ENCODE measurements at places on chromosomes 16 and 17.

- DNase-seq = no peak
Measured at GRCh38 chr17:28878981-28879380, 18.6 kb downstream of the FLOT2 start.

DNA sequence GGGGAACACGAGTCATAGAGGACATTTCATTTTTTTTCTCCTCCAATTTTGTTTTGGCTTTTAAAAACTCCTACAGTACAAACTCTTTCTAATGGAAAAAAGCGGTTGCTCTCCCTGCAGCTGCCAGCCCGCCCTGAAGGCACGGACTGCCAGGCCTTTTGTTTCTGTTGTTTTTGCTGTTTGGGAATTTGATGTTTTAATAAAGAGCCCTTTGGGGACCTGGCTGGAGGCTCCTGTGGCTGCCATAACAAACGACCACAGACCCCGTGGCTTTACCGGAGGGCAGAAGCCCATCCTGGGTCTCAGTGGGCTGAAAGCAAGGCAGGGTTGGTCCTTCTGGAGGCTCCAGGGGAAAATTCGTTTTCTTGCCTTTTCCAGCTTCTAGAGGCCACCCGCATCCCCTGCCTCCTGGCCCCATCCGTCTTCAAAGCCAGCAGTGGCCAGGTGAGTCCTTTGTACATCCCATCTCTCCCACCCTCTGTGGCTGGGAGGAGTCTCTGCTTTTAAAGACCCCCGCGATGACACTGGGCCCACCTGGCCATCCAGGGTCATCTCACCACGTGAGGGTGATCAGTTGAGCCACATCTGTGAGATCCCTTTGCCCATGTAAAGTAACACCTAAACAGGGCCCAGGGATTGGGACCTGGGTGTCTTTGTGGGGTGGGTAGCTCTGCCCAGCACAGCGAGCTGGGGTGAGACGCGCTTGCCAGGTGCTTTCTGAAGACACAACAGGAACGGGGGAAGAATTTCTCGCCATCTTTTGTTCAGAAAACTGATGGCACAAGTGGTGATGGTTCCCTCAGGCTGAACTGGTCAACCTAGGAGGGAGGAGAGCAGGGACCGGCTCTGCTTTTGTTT lies 113.9 kb downstream of the BANP start:
- DNase-seq = no peak

GRCh38 chr17:44283344-44284023 lies 15.5 kb upstream of the SLC4A1 start:
- no peak for DNase-seq

- DNase-seq = no peak
Measured at GRCh38 chr17:58382872-58383242, 30.9 kb upstream of the SUPT4H1 start.

DNA sequence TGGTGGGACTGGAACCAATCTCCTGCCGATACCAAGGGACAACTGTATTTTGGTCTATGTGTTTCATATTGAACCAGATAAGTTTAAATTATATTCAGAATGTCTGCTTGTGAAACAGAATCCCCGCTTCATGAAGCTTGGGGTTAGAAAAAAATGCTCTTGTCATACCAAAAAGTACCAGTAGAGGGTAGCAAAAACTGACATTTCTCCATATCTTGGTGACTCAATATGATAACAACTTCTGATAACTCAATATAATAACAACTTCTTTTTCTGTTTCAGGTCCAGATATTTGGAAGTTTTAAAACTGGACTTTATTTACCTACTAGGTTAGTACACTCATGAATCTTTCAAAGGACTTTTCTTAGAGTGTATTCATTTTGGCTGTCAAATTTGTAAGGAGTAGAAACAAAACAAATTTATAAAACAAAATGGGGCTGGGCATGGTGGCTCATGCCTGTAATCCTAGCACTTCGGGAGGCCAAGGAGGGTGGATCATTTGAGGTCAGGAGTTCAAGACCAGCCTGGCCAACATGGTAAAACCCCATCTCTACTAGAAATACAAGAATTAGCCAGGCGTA lies 52.3 kb upstream of the ADCY7 start:
- peak; percentile 73 for DNase-seq

DNA sequence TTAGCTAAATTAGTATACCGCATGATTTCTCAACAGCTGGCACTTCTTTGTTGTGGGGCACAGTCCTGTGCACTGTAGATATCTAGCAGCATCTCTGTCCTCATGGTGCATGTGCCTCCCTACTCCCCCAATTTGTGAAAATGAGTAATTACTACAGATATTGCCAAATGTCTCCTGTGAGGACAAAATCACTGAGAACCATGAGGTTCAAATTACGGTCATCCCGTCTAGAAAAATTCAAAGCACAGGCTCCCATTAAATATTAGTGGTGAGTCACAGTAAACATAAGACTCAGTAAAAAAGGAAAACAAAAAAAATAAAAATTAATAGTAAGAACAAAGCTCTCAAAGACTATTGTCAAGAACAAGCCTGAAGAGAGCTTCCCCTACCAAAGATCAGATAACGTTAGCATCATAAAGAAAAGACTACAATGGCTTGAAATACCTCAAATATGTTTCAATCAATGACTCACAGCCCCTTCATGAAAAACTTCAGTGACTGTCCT lies 57.8 kb downstream of the STH start:
- no peak for DNase-seq

DNA sequence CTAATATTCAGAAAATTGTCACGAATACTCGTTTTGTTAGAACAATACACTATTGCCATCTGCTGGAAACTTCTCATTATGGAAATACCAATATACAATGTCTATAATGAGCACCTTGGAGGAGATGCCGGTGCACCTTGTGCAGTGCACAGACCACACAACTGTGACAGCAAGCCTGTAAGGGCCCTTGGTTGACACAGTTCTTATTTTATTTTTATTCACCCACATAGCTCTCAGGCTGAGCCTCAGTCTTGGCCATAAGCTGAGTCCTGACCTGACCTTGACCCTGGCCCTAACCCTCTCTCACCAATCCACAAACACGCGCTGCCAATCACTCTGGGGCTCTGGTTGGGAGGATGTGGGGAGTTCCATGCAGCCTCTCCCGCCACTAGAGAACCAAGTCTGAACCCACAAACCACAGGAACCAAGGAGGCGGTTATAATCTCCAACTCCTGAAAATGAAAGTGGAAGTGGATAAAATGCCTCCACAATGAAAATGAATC lies 7.6 kb downstream of the AIPL1 start:
- peak; percentile 33 for DNase-seq

- DNase-seq = no peak
Measured at GRCh38 chr17:58353389-58353825, 1.4 kb upstream of the SUPT4H1 start.

DNA sequence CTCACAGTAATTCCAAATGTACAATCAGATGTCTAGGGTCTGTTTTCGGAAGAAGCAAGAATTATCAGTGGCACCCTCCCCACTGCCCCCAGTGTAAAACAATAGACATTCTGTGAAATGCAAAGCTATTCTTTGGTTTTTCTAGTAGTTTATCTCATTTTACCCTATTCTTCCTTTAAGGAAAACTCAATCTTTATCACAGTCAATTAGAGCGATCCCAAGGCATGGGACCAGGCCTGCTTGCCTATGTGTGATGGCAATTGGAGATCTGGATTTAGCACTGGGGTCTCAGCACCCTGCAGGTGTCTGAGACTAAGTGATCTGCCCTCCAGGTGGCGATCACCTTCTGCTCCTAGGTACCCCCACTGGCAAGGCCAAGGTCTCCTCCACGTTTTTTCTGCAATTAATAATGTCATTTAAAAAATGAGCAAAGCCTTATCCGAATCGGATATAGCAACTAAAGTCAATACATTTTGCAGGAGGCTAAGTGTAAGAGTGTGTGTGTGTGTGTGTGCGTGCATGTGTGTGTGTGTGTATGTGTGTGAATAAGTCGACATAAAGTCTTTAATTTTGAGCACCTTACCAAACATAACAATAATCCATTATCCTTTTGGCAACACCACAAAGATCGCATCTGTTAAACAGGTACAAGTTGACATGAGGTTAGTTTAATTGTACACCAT lies 59.7 kb downstream of the HLF start:
- peak; percentile 13 for DNase-seq

- no peak for DNase-seq
Measured at GRCh38 chr17:72858826-72859495, 233.5 kb downstream of the SLC39A11 start.

DNA sequence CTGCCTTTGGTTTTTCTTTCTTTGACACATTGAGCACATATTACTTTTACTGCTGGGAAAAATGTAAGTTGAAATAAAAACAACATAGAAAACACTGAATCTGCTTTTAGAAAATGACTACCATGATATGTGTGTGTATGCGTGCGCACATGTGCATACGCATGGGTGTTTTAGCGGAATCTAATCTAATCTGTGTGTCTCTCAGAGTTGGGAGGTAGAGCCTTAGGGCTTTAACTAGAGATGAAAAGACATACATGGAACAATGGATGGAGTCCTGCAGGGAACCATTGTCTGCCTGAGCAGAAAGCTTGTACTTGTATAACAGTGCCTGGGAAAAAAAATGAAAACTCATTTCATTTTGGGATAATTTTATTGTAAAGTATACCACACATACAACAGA lies 12.4 kb downstream of the SLFN5 start:
- no peak for DNase-seq

- no peak for DNase-seq
Measured at GRCh38 chr16:2042986-2043666, 4.5 kb downstream of the NTHL1 start.

- DNase-seq = no peak
Measured at GRCh38 chr17:56011406-56012131, 141.7 kb upstream of the ANKFN1 start.

DNA sequence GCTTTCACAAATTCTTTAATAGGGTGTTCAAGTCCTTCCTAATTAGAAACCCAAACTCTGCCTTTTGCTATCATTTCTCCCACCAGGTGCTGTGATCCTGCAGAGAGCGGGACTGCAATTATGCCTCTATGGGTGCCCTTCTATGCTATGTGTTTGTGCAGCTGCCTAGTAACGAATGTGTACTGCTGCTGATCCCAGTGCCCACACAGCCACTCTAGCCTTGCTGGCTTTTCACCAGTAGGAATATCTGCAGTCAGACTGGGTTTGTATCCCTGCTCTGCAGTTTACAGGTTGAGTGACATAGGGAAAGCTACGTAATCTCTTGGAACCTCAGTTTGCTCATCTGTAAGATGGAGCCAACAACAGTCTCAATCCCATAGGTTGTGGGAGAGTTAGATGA lies 179.6 kb upstream of the IRX3 start:
- DNase-seq = no peak

GRCh38 chr17:65900216-65900615 lies 291.7 kb downstream of the CEP112 start:
- no peak for DNase-seq

DNA sequence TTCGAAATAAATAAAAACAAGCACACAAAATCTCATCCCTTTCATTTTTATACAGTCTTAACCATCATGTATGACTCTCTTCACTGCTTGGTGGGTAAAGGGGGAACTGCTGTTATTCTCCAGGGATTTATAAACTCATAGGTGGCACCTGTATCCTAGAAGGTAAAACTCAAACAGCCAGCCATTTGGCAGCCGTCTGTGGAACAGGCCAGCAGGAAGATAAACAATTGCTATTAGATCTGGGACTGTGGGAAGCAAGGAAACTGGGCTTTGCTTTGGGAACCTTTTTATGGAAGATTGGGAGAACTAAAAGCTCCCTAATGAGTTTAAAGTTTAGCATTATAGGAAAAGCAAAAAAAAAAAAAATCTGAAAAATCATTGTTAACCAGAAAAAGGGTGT lies 126.0 kb downstream of the TANGO6 start:
- DNase-seq = no peak

GRCh38 chr17:38325221-38325851 lies 18.4 kb downstream of the GPR179 start:
- no peak for DNase-seq

DNA sequence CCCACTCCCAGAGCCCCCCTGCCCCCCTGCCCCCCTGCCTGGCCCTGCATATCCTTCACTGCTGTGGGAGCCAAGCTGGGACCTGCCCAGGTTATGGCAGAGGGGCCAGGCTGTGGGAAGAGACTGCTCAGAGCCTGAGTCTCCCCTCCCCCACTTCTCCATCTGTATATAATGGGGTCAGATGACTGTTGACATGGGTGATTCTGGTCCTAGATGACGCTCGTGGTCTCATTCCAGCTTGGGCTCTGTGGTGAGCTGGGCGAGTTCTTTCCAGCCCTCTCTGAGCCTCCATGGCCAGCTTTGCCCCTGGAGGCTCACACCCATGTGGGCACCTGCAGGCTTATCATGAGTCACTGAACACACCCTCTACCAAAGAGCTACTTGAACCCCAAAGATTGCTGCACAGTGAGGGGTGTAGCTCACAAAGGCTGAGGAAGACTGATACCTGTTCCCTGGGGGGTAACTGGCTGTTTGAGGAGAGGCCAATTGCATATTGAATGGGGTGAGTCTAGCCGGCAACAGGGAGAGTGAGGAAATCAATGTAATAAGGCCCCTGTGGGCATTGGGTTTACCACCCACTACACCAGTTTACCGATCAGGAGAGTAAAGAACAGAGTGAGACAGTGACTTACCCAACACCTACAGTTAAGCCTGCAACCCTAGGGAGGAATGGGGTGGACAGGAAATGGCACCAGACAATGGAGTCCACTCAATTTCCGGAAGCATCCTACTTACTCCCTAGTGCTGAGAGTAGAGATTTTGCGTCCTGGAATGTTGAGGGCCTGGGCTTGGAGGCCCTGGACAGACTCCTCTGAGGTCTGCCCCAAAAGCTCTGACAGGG lies 4.2 kb upstream of the SREBF1 start:
- no peak for DNase-seq

- peak; percentile 78 for DNase-seq
Measured at GRCh38 chr17:74457146-74457819, 9.2 kb upstream of the CD300A start.

- DNase-seq = no peak
Measured at GRCh38 chr17:72413077-72414031, 292.5 kb downstream of the SOX9 start.

GRCh38 chr16:85401917-85402766 lies 211.0 kb upstream of the GSE1 start:
- DNase-seq = no peak

DNA sequence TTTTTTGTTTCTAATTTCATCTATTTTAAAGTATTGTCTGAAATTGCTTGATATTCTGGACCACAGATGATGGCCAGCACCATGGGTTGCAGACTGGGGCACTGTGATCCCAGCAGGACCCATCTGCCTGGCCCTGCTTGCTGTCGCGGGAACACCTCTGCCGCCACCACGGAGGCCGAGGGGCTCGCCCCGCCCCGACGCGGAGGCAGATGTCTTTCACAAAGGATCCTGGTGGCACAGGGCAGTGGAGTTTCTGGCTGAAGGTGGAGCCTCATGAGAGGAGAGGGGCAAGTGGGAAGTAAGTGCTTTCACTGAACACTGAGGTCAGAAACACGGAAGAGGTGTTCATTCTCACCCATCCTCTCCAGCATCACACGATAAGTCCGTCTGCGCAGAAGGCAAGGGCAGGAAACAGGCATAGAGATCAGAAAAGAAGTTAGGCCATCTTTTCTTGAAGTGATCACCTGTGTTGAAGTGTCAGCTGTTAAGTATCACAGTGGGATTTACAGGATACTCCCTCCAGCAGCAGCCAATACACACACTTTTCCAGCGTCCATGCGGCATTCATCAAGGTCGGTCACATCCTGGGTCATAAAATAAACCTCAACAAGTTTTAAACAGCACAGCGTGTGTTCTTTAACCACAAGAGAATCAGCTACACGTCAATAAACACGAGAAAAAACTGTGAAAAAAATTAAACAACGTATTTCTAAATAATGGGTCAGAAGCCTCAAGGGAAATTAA lies 194.5 kb downstream of the RPTOR start:
- no peak for DNase-seq

- no peak for DNase-seq
Measured at GRCh38 chr16:23182679-23183542, at the start of gene SCNN1G. TSS of gene SCNN1G (plus strand) at chr16:23182745. CDS start at chr16:23186272, 3,527 bp downstream.

GRCh38 chr17:5033352-5034015 lies 1.7 kb downstream of the SLC52A1 start:
- DNase-seq = no peak
